DND-41 (cell line): ENCODE measurements at places on chromosomes 7 and 10.

DNA sequence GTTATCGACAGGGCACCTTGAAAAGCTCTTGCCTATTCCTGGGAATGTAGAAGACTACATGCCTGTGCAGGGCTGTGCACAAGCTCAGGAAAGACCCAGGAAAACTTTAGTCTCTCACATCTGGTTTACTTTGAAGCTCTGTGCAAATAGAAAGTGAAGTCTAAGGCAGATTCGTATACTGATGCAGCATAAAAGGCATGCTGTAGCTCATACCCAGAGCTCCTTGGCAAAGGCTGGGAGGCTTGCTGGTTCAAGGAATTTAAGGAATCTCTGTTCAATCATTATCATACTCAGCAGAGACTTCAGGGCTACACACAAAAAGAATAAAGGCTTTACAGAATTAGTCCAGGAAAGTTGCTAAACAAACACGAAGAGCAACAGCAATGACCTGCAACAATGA is 192.0 kb downstream of the OTUD1 start:
- no peaks in the 10 kb centered on the region for H3K27me3 ChIP-seq
- no peak overlapping the region for H3K27ac ChIP-seq
- H3K36me3 ChIP-seq: no peaks in the 10 kb centered on the region
- no peaks in the 10 kb centered on the region for H3K4me1 ChIP-seq

DNA sequence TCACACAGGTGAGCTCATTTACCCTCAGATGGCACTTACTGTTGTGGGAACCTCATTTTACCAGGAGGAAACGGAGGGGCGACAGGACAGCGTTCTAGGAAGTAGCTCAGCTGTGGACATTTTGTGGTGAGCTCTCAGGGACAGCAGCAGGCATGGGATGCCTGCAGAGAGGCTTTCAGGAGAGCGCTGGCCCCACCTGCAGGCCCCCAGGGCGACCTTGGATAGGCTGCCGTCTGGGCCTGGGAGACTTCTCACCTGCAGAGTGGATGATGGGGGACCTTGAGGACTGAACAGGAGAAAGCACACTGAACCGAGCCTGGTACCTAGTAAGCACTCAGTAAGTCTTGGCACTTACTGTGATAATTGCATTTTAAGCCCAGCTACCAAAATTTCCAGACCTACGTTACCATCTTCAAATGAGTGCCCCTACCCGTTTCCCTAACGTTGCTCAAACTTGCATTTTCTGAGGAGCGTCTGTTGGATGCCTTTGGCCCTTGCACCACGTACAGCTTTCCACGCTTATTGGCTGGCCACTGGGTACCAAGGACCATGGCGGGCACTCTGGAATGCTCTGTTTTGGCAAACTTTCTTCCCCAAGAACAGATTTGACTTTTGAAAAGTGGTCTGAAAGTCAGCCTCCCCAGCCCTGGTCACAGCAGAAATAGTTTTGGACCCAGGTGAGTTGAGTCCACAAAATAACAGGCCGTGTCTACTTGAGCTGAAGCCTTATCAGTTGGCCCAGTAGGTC is 223.4 kb downstream of the EBF3 start:
- no peaks in the 10 kb centered on the region for H3K27me3 ChIP-seq
- H3K4me3 ChIP-seq: no peak overlapping the region
- H3K27ac ChIP-seq: no peak overlapping the region
- DNase-seq: no peak

DNA sequence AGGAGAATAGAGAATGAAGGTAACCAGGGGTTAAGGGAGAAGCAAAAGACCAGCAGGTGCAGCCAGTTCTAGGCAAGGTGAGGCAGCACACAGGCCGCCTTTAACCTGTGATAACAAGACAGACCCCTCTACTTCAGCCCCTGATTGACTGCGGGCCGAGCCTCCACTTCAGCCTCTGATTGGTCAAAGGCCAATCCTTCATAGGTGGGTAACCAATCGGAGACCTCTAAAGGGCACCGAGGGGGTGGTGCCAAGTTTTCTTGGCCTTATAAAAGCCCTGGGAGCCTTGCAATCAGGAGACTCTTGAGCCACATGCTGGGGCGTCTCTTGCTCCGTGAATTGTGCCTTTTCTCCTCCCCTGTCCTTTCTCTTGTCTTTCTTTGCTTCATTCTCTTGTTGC is 98.8 kb downstream of the ELFN1 start:
- H3K4me3 ChIP-seq: no peak overlapping the region
- no peaks in the 10 kb centered on the region for H3K27me3 ChIP-seq
- no peaks in the 10 kb centered on the region for H3K36me3 ChIP-seq
- no peak for DNase-seq
- H3K27ac ChIP-seq: no peak overlapping the region
- H3K4me1 ChIP-seq: no peaks in the 10 kb centered on the region

- DNase-seq: no peak
- H3K27ac ChIP-seq: no peak overlapping the region
- H3K4me3 ChIP-seq: no peak overlapping the region
- peaks cover 6% of the 10 kb centered on the region for H3K27me3 ChIP-seq
- no peaks in the 10 kb centered on the region for H3K4me1 ChIP-seq
- H3K36me3 ChIP-seq: no peaks in the 10 kb centered on the region
These were observed 47.1 kb downstream of the PAPSS2 start for GRCh38 chr10:87706731-87707130.

DNA sequence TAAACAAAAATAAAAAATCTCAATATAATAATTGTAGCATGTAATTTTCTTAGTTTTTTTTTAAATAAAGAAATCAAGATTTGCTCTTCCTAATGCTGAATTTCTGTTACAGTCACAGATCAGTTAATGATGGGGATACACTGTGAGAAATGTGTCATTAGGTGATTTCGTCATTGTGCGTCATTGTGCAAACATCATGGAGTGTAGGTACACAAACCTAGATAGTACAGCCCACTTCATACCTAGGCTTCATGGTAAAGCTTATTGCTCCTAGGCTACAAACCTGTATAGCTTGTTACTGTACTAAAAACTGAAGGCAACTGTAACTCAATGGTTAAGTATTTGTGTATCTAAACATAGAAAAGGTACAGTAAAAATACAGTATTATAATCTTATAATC is 74.4 kb upstream of the LSM8 start:
- no peaks in the 10 kb centered on the region for H3K36me3 ChIP-seq
- H3K4me1 ChIP-seq: no peaks in the 10 kb centered on the region
- no peak overlapping the region for H3K27ac ChIP-seq
- no peak for DNase-seq
- no peak overlapping the region for H3K4me3 ChIP-seq
- H3K27me3 ChIP-seq: no peaks in the 10 kb centered on the region

GRCh38 chr10:17981766-17982380 is 30.2 kb downstream of the SLC39A12 start:
- no peaks in the 10 kb centered on the region for H3K4me1 ChIP-seq
- no peak overlapping the region for H3K27ac ChIP-seq
- H3K36me3 ChIP-seq: no peaks in the 10 kb centered on the region
- H3K27me3 ChIP-seq: no peaks in the 10 kb centered on the region
- no peak for DNase-seq
- no peak overlapping the region for H3K4me3 ChIP-seq

DNA sequence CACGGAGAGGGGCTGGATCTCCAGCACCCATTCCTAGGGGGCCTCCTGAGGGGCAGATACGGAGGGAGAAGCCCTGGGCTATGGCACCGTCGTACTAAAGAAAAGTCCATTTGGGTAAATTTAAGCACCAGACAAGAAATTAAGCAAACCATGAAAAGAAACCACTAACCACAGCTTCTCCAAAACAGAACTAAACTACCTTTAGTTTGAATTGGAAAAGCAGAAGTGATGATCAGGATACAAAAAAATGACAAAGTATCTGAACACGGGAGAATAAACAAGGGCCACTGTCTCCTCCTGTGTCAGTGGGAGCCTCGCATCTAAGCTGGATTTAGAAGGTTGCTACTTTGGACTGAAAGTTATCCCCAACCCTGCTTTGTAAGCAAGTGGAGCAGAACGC is 69.1 kb downstream of the DIP2C start:
- H3K4me3 ChIP-seq: no peak overlapping the region
- no peaks in the 10 kb centered on the region for H3K4me1 ChIP-seq
- DNase-seq: no peak
- H3K27me3 ChIP-seq: peaks cover 16% of the 10 kb centered on the region
- no peak overlapping the region for H3K27ac ChIP-seq
- no peaks in the 10 kb centered on the region for H3K36me3 ChIP-seq

DNA sequence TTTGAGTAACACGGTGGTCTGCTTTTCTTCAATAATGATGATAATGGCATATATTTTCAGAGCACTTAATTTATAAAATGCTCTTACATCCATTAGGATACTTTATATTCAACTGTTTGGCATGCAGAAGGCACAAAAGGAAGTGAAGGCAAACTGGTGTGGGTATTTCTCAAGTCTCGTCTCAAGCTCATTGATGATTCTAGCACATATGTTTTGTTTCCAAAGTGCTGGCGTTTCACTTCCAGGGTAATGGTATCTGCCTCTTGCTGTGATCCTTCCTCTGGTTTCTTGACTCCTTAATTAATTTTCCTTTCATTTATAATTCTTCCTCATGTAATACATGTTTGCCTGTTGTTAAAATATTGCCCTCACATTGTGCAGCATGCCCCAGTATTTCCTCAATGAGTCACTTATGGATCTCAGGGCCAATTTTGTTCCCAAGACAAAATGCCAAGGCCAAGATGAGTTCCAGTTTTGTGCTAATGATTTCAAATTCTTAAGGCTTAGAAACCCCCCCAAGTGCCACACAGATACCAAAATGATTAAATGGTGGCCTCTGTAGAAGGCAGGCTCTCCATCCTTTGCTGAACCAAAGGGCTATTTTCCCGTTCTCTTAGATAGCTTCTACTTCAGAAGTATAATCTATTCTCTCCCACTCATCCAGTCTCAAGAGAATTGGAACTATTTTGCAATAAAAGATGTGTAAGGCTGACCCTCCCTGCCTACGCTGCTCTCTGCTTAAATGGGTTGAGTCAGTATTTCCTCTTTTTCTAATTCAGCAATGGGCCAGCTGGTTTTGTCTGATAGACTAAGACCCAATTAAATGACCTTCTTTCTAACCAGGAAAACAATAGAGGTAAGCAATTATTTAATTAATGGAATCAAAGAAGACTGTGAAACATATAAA is 171.2 kb downstream of the ZNF365 start:
- no peak for DNase-seq
- no peaks in the 10 kb centered on the region for H3K4me1 ChIP-seq
- no peaks in the 10 kb centered on the region for H3K36me3 ChIP-seq
- no peak overlapping the region for H3K27ac ChIP-seq
- H3K4me3 ChIP-seq: no peak overlapping the region
- no peaks in the 10 kb centered on the region for H3K27me3 ChIP-seq

DNA sequence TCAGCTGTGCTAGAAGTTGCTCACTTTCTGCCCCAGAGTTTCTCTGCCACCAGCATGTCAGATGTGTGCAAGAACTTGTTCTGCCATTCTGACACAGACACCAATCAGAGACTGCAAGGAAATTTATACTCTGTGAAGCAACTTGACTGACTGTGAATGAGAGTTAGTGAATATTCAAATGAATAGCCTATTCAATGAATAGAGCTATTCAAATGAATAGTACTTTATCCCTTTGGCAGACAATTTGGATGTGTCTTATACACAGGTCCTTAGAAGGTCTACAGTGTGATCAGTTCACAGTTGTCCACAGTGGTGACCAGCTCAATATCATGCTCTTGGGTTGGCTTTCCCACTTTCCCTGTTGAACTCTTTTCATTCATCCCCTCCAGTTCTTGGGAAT is 138.1 kb downstream of the MACC1 start:
- H3K4me1 ChIP-seq: no peaks in the 10 kb centered on the region
- no peak overlapping the region for H3K27ac ChIP-seq
- H3K27me3 ChIP-seq: no peaks in the 10 kb centered on the region
- no peaks in the 10 kb centered on the region for H3K36me3 ChIP-seq
- no peak for DNase-seq
- H3K4me3 ChIP-seq: no peak overlapping the region

DNA sequence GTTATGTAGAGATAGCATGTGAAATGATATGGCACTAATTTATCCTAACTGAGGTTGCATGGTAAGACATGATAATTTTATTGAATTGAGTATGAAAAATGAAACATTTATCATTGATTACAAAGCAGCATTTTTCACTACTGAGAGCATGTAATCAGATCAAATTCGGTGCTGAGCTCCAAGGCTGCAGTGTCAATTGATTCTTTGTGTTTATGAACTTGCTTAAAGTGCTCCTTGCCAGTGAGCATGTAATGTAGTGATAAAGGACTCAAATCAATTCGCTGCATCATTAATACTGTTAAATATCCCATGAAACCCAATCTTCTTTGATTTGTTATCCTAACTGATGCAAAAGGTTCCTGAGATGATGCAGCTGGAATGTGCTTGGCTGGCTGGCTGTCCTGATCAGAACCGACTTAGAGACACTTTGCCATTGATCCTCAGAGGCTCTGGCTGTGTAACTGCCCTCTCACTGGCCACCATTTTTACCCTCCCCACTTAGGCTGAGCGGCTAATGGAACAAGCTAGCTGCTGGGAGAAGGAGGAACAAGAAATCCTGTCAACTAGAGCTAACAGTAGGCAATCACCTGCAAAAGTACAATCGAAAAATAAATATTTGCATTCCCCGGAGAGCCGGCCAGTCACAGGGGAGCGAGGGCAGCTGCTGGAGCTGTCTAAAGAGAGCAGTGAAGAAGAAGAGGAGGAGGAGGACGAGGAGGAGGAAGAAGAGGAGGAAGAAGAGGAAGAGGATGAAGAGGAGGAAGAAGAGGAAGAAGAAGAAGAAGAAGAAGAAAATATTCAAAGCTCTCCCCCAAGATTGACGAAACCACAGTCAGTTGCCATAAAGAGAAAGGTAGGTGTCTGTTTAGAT is 89.8 kb upstream of the SAMD8 start:
- no peak for DNase-seq
- peaks cover 67% of the 10 kb centered on the region for H3K36me3 ChIP-seq
- no peak overlapping the region for H3K27ac ChIP-seq
- H3K4me3 ChIP-seq: no peak overlapping the region

DNA sequence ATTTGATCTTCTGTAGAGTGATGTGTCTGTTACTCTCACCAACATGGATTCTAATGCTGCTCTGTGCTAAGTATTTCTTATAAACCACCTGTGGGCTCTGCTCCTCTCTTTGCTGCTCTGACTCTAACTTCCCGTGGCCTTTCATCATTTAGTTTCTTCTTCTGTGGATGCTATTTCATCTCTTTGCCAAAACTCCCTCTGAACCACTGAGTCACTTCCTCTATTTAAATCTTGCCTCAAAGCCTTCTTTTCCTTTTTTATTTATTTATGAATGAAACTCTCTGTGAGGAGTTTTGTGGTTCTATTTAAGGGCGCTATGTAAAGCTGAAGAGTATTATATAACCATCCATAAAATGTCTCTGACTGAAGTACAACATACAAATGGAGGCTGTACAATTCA is 538.5 kb downstream of the SUGCT start:
- H3K27ac ChIP-seq: peak overlapping the region; percentile 33; the same call in 1 of the 2 replicates
- peaks cover 20% of the 10 kb centered on the region for H3K4me1 ChIP-seq
- H3K4me3 ChIP-seq: no peak overlapping the region
- H3K36me3 ChIP-seq: no peaks in the 10 kb centered on the region
- no peaks in the 10 kb centered on the region for H3K27me3 ChIP-seq
- peak; percentile 20 for DNase-seq

GRCh38 chr7:15143121-15143520 is 240.6 kb upstream of the DGKB start:
- H3K4me3 ChIP-seq: no peak overlapping the region
- no peaks in the 10 kb centered on the region for H3K27me3 ChIP-seq
- DNase-seq: no peak
- H3K36me3 ChIP-seq: no peaks in the 10 kb centered on the region
- H3K4me1 ChIP-seq: no peaks in the 10 kb centered on the region
- H3K27ac ChIP-seq: no peak overlapping the region

- peak overlapping the region; percentile 94 for H3K27ac ChIP-seq
- no peaks in the 10 kb centered on the region for H3K27me3 ChIP-seq
- peaks cover 19% of the 10 kb centered on the region for H3K36me3 ChIP-seq
- H3K4me1 ChIP-seq: peaks cover 61% of the 10 kb centered on the region
- H3K4me3 ChIP-seq: peak overlapping the region; percentile 63
These were observed 2.2 kb downstream of the GLUD1 start for GRCh38 chr10:87092376-87092860.
